ENCODE measurements at places on chromosomes 2 and 18.

DNA sequence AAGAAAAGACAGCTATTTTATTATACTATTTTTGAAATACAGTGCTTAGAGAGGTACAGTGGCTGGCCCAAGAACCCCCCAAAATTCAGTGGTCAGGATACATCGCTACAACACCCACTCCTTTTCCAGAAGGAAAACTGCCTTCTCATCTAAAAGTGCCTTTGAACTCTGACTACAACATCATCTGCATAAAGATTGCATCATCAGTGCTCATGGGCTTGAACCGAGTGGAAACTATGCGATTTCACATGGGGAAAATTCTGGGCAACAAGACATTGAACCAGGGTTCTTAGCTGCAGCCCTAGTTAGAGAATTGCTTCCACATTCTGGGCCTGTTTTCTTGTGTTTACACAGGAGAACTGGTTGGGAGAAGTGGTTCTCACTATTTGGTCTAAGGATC lies 294.6 kb upstream of the SLC14A2 start:
- DNase-seq, result no peak

DNA sequence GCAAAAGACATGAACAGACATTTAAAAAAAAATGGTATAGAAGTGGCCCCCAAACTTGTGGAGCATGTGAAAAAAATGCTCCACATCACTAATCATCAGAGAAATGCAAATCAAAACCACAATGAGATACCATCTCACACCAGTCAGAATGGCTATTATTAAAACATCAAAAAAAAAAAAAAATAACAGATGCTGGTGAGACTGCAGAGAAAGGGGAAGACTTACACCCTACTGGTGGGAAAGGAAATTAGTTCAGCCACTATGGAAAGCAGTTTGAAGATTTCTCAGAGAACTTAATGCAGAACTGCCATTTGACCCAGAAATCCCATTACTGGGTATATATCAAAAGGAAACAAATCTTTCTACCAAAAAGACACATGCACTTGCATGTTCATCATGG lies 164.8 kb downstream of the RIT2 start:
- no peak for DNase-seq

DNA sequence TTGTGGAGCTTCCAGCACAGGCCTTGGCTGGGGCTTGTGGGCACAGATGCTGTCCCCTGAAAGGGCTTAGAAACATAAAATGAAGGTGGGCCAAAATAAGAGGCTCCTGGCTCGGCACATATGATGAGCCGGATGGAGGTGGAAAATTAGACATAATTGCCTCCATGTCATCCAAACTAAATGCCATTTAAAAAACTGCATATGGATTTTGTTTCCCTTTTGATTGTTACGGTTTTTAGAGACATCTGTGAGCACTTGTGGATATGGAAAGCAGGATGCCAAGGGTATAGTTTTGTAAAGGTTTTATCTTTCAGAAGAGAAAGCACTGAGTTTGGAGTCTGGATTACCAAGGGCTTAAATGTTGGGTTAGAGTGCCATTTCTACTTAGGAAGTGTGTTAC lies 498.3 kb downstream of the RIT2 start:
- DNase-seq, result no peak

DNA sequence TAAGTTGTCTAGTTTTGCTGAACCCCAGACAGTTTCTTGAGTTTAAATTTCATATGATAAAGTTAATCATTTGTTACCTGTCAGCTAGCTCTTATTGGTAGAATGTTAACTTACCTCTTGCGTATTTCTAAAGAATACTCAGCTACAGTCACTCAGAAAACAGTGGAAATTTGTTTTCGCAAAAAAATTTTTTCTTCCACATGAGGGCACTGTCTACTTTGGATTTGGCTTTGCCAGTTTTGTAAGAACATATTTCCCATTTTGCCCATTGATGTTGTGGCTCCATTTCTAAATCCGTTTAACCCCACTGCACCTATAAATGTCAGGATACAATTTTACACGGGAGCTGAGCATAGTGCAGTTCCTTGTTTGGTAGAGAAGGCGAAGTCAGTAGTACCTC lies 19.1 kb upstream of the GCFC2 start:
- DNase-seq, result no peak

DNA sequence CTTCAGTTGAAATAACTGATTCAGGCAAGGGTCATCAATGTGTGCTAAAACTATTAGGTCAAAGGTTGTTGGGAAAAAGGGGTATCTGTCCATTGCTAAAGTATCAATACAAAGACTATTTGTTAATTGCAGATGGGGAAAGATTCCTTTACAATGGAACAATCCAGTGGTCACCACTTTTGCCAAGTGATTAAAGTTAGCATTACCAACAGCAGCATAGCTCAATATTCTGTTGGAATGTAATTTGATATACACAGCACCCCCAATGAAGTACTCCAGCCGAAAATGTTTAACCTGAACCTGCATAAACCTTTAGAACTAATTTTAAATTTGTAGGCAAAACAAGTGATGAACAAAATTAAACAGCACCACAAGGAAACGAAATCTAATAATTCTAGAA lies 191.0 kb downstream of the TCF4 start:
- no peak for DNase-seq

GRCh38 chr2:62465741-62466502 lies 40.1 kb downstream of the TMEM17 start:
- DNase-seq, result no peak

DNA sequence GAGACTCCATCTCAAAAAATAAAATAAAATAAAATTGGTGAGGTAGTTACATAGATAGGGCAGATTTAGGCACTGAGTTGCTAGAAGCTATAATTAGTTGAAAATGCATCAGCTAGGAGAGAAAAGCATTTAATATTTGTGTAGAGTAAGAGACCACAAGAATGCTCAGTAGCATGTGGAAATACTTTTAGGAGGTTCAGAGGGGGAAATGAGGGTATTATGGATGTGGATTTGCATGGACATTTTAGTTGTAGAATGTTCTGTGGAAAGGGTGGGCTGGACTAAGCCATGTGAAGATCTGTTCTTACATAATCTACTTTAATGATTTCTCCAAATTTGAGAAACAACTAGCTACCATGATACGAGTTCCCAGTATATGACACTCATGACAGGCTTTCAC lies 95.5 kb downstream of the ATP9B start:
- DNase-seq, result no peak

DNA sequence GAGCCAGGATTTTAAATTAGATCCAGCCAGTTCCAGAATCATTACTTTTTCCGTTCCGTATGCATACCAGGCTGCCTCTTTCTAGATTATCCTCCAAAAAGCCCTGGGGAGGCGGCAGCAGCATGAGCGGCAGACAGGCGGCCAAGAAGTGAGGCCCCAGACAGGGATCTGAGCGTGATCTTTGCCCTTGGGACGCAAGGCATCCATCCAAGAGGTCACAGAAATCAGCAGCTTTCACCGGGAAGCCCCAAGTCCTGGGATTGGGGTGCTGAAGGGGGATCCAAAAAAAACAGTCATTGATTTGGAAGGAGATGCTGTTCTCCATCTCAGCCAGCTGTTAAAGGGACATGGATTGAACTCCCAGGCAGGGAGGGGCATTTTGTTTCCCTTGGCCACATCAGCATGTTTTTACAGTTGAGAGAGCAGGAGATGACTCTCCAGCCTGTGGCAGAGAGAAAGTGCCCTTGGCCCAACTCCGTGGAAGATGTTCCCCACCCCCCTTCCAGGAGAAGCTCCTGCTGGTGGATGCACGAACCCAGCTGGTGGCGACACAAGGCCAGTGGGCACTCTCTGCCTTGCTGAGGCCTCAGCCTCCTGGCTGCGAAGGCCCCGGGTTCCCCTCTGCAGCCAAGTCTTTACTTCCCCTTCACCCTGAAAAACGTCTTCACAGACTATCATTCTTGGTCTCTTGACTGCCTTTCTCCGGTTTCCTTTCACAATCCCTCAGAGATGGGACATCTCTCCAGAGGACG lies 265.6 kb downstream of the ANAPC1 start:
- DNase-seq, result no peak

DNA sequence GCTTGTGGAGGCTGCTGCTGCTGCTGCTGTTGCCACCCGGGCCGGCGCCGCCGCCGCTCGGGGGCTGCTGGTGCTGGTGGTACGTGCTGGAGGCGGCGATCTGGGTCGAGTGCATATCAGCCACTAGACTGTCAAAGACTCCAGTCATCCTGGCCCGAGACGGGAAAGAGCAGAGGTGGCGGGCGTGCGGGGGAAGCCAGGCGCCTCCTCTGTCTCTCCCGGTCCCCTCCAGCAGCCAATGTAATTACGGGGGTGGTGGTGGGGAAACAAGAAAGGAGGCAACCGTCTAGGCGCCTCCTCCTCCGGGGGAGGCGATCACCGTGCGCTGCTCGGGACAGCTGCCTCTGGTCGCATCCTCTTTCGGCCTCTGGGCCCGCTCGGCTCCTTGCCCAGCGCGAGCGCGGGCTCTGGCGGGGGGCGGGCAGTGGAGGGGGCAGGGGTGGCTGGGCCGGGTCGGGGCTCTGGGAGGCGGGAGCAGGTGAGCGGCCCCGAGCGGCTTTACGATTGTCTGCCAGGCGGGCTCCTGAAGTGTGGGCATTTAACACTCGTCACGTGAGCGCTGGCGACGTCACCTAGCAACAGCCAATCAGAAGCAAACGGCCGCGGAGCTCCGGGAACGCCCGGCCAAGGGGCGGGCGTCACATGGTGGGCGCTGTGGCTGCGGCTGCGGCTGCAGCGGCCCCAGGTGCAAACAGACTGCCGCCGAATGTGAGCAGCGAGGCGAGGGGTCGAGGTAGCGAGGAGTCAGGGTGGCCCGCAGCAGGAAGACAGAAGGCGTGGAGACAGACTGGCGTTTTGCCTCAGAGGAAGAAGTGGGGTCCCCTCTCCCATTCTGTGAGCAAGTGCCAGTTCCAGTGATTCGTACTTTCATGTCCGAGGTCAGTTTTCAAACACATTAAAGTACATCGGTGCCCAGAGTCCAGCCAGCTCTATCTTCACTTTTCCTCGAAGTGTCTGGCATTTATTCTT lies at the start of gene DLX2:
TSS of gene DLX2 (minus strand) at position 510 of the 969 bp plus-strand sequence. CDS start at position 148, 362 bp downstream.
- no peak for DNase-seq

DNA sequence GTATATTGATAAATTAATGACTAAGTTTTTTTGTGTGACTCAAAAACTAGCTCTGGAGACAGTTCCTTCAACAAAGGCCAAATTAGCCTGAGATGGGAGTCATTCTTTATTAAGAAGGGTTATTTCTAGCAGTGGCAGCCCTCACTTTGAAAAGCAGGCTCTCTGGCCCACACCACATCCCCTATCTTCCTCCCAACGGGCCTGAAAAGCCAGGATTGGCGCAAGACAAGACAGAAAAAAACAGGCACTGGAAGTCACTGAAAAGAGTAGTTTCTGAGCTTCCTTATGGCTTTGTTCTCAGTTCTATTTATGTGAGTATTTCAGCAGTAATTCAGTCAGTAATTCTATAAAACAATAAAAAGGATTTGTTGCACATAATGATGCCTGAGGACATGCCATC lies 149.0 kb downstream of the LAMA3 start:
- DNase-seq, result no peak

All from hematopoietic multipotent progenitor cell (in vitro differentiated cells).